ENCODE measurements at places on chromosomes 1 and 21.

GRCh38 chr1:30329263-30329753, 394.1 kb downstream of the MATN1 start:
- DNase-seq, result no peak

DNA sequence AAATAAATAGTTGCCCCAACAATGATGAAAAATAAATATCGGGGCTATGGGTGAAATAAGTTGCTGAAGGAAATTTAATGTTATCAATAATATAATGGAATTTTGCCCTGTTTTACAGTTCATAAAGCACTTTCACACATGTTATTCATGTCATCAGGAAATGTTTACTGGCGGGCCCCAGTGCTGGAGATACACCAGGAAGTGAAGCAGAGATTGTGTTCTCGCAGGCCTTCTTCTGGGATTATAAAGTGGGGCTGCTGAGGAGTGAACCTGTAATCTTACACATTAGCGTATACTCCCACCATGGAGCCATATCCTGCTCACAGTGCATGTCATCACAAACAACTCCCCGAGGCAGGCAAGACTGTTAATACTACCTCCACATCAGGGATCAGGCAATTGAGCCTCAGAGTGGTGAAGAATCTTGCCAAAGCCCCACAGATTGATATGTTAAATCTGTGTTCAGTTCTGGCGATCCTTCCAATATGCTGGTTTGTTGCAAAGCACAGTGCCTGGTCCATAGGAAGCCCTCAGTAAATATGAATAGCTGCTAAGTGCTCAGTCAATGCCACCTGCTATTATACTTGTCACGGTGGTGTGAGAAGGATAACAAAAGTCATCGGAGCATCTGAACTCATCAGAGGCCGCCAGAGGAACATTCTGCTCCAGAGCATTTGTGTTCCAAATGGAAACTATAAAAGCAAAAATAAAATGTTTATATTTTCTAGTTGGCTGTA, 104.4 kb upstream of the UBE2U start:
- no peak for DNase-seq

DNA sequence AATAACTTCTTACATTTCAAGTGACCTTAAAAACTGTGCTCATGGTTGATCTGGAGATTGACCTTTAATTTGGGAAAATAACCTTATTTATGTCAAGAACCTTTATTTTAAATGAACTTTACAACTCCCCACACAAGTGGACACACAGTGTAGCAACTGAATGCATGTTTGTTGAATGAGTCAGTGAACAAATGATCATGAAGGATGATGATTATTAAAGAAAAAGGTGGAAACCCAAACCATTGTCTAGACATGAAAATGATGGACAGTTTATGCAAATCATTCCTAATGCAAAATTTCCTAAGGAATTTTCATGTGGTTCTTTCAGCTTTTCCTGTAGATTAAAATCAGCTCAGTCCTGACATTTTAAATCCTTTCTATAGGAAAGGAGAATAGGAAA, 439.8 kb upstream of the RUNX1 start:
- no peak for DNase-seq

- no peak for DNase-seq
Measured at GRCh38 chr1:43835082-43836021, 98.2 kb upstream of the ARTN start.

- DNase-seq, result no peak
Measured at GRCh38 chr1:220954321-220955075, 75.3 kb downstream of the HLX start.

GRCh38 chr1:60988891-60989290, 93.5 kb upstream of the NFIA start:
- DNase-seq, result no peak

GRCh38 chr1:197600751-197601150, 174.5 kb downstream of the DENND1B start:
- DNase-seq, result no peak

GRCh38 chr1:119316870-119317416, 51.6 kb upstream of the HAO2 start:
- DNase-seq, result no peak

DNA sequence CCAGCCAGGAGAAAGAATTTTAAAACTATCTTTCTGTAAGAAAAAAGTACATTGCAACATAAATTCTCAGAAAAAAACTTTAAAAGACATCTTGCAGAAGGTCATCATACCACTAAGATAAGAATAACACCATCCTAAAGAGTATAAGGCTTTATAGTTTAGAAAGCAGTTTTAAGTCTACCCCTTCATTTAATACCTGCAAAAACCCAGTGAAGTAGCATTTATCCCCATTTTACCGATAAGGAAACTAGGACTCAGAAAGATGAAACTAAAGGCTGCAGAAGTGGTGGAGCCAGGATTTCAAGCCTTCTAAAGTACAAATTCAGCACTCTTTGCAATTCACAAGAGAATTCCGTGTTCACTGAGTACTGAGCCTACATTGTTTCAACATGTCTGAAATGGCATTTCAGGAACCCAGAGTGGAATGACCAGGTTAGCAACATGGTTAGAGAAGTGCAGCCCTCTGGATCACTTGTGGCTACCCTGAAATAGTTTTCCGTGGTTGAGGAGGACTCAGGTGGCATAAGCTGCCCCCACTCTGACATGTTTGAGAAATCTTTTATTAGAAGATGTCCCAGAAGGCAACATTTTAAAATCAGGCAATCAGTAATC, 6.7 kb downstream of the MYCL start:
- DNase-seq, result no peak

DNA sequence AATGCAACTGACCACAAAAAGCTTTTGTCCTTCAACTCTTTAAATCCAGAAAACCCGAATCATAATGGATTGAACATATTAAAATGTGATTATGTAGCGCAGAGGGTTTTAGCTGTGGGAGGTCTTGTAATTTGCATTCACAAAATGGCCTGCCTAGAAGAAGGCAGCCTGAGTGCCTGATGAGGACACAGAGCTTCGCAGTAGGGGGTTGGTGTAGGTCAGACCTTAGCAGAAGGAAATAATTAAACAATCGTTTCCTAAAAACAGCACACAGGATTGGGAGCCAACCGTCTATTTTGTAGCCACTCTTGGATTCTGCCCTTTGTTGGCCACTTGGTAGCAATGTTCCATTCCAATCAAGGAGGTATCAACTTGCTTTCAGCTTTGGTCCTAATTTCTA, 195.7 kb upstream of the KIAA0040 start:
- no peak for DNase-seq

DNA sequence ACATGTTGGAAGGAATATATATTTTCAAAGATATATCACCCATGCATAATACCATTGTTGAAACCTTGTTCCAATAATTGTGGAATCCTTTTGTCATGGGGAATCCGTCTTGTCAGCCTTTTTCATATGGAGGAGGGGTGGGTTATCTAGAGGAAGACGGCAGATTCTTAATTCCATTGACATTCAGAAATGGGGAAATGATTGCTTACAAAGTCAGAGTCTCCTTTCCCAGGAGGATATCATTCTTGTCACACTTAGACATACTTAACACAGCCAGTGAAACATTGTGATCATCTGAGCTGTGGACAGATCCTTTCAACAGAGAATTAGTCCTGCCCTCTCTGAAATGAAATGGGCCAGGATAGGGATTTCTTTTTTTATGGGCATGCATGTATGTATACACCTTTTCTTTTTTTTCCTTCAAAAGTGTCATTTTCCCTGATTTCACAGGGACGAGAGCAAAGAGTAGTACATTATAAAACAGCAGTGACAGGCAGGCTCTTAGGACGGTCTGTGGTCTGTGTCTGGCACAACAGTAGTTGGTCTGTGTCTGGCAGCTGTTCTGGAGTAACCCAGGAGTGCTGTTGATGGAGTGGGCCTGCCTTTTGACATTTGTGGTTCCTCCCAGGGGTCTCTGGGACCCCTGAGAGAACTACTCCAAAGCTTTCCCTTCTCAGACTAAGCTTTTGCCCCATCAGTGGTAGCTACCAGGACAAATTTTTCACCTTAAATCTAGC, 50.1 kb downstream of the VPS13D start:
- DNase-seq, result no peak

DNA sequence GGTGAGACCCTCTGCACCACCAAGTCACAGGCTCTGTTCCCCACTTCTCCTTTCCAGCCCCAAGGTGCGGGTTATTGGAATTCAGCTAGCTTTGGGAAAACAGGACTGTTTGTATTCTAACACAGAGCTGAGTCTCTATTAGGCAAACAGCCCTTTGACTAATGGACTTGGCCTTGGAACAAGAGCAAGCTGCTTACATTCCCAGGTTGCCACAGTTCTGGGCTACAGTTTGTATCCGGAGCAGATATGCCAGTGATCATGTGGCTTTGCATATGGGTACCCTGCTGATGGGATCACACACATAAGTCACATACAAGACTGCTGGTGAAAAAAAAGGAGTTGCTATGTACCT, 110.5 kb upstream of the COA6 start:
- no peak for DNase-seq

DNA sequence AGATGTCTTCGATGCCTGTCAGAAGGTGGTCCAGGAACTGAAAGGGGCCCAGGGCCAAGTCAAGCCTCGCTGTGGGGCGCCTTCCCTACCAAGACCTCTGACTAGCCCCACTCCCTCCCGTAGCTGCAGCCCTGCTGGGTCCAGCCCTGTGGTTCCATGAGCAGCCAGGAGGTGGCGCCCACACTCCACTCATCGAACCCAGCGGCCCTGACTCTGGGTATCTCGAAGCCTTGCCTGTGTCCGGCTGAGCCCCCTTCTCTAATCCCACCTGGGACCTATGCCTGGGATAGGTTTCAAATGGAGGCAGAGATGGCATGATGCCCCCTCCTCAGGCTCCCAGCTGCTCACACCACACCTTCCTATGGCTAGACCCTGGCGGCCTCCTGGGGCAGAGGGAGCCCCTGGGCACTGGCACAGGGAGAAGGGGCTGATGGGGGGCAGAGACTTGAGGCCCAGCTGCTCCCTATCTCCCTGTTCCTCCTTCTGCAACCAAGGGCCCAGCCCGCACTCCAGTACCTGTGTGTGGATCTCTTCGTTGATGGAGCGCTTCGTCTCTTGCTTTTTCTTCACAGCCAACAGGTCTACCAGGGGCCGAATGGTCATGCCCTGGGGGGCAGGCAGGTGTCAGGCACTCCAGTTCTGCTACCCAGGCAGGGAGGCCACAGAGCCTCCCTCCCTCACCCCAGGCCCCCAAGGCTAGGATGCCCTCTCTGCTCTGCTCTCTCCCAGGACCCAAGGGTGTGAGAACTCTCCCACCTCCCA, 52.0 kb downstream of the SLC9A1 start:
- peak; percentile 79 for DNase-seq

DNA sequence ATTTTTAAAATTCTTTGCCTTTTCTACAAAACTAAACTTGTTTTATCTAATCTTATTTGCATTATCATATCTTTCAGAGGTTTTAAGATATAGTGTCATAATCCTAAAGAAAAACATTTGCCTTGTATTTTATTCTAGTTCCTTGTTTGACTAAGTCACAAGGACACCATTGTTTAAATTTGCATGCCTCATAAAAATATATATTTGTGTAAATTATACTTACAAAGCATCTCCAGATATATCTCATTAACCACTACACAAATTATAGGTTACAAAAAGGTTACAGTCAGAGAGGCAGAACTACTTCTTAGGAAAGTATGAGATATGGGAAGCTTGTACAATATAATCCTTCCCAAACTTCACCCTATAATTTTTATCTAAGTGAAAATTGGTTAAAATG, 4.2 kb upstream of the RGS13 start:
- DNase-seq, result no peak

GRCh38 chr1:235841938-235842545, 24.7 kb downstream of the LYST start:
- no peak for DNase-seq
